Suppressor macrophage treated with lipopolysaccharide for 4 hours (primary cell): ENCODE measurements at places on chromosomes 5 and 9.

DNA sequence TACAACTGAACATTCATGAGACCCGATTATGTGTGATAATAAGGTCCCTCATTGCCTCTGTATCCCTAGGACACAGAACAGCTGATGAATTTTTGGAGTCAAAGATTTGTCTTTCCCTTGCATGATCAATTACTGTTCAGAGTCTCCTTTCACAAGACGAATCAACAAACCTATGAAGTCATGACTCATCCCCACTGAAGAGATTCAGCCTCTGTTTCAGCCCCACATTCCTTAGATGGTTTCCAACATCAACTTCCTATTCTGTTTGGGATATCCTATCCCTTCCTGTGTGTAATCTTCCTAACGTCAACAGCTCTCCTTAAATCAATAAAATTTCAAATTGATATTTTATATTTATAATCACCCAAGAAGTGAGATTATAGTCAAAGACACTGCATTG lies 199.0 kb downstream of the DNAH5 start:
- DNase-seq = no peak

- DNase-seq = no peak
These were observed 598.4 kb downstream of the ACTL7B start for GRCh38 chr9:108257382-108257781.

GRCh38 chr9:35732800-35733541 lies 505 bp downstream of the CREB3 start:
- DNase-seq = peak; percentile 47

- DNase-seq = no peak
These were observed 1.9 kb upstream of the ORM2 start for GRCh38 chr9:114327749-114328148.
